ENCODE measurements at places on chromosomes 13 and 19.

DNA sequence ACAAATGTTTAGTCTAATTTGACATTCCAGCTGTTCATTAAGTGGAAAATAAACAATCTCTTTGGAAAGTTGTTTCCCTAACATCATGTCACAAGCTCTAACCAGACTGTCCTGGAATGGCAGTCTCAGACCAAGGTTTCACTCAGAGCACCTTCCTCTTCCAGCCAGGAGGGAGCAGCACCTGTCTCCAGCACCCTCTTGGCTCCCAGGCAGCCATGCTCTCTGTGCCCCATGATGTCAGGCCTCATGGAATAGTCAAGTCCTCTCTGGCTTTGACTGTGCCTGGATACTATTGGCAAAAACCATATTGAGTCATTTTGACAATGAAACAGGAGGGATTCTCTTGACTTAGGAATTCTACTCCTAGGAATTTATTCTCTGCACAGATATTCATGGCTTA lies 171.4 kb downstream of the OXGR1 start:
- no peak for DNase-seq

GRCh38 chr13:60754211-60755090 lies 357.4 kb downstream of the TDRD3 start:
- DNase-seq: no peak

GRCh38 chr13:34085204-34085603 lies 267.3 kb downstream of the RFC3 start:
- no peak for DNase-seq

DNA sequence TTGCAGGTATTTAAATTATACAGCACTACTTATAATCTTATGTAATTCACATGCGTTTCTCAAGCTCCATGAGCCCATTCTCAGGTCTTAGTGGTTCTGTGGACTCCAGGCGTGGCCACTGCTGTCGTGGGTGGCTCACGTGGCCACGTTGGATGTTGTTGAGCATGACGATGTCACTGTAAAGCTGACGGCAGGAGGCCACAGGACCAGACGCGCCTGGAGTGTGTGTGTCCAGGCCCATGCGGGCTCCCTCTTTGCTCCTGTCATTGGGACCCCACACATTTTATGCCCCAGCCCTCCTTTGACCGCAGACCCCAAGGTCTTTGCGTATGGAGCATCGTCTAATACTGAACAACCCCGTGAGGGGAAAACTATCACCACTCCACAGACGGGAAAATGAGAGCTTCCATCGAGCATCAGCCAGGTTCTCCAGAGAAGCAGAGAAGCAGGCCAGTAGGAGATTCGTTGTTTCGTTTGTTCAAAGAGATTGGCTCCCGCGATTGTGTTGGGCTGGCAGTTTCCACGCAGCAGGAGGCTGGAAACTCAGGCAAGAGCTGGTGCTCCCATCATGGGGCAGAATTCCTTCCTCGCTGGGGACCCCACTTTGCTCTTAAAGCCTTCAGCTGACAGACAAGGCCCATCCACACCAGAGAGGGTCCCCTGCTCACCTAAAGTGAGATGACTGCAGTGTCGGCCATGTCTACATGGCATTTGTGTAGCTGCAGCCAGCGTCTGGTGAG lies 129.3 kb upstream of the SPACA7 start:
- no peak for DNase-seq

- peak; percentile 43 for DNase-seq
These were observed at the start of gene DKKL1 for GRCh38 chr19:49363268-49364082. DKKL1 (plus strand) TSS chr19:49363877; CDS start chr19:49363999, 122 bp downstream.

- no peak for DNase-seq
These were observed 6.9 kb upstream of the CYSLTR2 start for GRCh38 chr13:48646791-48647190.

- DNase-seq: no peak
These were observed 61.6 kb downstream of the CEBPG start for GRCh38 chr19:33434886-33435705.

GRCh38 chr19:36115453-36116343 lies at the start of gene TBCB:
TBCB (plus strand) TSS chr19:36115468; CDS start chr19:36115561, 93 bp downstream.
- no peak for DNase-seq

DNA sequence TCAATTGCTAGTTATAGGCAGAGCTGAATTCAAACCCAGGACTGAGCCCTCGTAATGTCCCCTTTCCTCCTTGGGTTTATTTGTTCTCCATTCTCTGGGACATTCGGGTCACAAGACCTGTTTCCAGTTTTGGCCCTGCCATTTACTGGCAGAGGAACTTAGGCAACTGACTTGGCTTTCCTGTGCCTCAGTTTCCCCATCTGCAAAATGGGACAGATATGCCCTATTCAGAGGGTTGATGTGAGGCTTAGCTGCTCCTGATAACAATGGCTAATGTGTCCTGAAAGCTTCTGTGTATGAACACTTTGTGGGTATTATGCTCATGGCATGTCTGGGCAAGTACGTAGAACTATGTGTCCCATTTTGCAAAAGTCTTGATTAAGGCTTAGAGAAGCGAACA lies 996 bp downstream of the ZNF524 start:
- no peak for DNase-seq

DNA sequence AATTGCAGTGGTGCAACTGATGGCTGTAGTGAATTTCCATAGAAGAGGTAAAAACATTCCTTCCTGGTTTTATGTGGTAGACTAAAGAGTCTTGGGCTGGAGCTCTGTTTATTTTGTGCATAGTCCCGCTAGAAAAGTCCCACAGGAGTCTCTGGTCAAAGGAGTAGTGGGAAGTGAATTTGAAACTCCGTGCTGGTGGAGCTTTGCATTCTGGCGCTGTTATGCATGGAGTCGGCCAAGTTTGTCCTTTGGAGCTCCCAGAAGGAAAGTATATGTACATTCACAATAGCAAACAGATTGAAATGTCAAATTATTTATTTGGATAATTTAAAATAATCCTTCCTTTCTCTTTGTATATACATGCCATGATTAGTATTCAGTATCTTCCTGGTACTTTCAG lies 296.5 kb downstream of the LMO7 start:
- DNase-seq: no peak

DNA sequence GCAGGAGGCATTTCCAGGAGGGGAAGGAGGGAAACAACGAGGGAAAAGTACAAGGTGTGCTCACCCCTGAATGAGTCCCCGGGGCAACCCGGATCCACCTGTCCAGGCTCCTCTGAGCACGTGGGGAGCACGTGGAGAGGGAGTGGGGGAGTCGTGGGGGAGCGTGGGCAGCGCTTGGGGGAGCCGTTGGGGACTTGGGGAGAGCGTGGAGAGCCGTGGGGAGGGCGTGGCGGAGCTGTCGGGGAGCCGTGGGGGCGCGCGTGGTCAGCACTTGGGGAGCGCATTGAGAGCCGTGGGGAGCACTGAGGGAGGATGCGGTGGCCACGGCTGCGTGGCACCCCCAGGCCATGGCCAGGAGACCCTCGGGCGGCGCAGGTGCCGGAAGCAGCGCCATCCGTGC lies 52.8 kb downstream of the IRS2 start:
- DNase-seq: no peak

DNA sequence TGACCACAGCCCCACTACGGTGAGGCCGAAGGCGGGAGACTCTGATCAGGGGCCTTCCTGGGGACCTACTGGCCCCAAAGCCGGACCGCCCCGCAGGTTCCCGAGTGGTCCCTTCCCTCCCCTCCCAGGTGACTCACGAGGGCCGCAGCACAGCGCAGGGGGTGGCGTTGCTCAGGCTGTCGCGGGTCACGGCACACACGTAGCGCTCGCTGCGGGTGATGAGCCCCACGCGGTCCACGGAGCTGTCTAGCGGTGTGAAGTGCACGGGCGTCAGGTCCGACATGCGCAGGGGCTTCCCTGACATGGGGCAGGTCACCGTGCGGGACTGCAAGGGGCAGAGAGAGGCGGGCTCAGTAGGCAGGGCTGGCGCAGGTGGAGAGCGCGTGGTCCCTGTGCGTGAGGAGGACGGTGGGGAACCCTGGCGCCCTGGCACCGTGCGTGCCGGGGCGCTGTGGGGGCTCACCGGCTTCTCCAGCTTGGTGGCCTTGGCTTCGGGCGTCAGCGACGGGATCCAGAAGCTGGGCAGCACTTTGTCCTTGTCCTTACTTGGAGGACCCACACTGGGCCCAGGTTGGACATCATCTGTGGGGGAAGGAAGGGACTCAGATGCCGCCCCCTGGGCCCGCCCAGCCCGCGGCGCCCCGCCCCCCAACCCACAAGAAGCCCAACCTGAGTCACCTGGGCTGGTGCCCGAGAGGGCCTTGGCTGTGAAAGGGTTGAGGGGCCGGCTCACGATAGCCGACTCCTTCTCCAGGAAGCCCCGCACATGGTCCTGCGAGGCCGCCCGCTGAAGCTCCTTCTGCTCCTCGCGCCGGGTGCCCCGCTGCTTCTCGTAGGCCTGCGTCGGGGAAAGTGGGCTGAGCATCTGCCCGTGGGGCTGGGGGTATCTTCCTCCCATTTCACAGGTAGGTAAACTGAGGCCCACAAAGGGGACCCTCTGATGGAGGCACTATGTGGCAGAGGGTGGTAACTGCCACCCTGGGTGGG lies 23.7 kb downstream of the NOSIP start:
- DNase-seq: no peak

DNA sequence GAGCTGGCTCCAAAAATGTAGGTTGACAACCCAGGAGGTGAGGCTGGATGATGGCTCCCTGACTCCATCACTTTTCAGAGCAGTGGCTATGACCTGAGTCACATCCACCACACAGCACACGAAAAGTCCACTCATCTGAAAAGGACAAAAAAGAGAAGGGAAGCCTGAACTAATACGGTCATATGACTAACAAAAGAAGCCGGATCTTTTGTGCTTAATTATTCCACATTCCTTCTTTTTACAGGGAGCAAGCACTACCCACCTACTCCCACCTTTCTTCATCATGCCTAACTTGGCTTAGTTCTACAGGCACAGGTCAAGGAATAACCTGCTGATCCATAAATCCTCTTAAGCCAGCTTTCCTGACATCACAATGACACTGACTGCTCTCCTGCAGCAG lies 601.3 kb upstream of the MIR17HG start:
- no peak for DNase-seq

GRCh38 chr13:71499944-71500514 lies 367.0 kb downstream of the DACH1 start:
- DNase-seq: no peak

GRCh38 chr13:35764326-35765015 lies 288.0 kb upstream of the MAB21L1 start:
- DNase-seq: no peak

DNA sequence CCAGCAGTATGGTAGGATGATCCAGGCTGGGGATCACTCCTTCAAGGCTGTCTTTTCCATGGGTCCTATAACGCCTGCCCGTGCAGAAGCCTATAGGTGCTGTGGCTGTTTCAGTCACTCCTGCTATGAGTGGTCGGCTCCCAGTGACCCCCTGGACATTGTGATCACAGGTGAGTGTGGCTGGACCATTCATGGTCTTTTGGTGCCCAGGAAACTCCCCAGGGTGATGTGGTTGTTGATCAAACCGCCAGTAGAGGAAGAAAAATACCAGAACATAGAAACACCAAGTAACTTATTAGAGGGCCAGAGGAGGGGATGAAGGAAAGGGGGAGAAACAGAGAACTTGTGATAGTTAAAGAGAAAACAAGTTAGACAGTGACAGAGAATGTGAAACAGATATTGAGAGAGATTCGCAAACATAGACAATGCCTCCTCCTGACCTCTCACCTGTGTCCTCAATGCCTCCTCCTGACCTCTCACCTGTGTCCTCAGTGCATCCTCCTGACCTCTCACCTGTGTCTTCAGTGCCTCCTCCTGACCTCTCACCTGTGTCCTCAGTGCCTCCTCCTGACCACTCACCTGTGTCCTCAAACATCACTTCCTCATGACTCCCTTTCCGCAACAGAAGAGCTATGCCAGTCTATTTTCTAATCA lies 19.4 kb downstream of the LAIR2 start:
- DNase-seq: no peak

GRCh38 chr19:11479898-11480714 lies 740 bp downstream of the ELAVL3 start:
- DNase-seq: no peak

DNA sequence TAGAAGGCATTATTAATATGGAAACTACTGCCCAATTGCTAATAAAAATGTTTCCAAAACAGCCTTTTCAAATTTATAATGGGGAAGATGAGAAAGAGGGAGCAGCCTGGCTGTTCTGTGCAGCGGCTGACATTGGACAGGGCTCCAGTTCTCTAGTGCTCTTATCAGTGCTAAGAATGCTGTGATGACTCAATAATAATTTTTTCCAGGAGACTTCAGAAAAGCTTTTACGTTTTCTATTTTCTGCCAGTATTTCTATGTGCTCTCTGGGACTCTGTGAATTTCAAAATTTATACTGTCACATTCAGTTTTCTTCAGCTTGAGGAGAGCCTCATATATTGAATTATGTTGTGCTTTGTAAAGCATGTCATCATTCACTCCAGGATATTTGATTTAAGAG lies 209.6 kb downstream of the VWA8 start:
- no peak for DNase-seq

GRCh38 chr13:24032252-24032651 lies 128.3 kb upstream of the SPATA13 start:
- DNase-seq: no peak

- no peak for DNase-seq
These were observed 47.2 kb downstream of the C13orf42 start for GRCh38 chr13:51063909-51064308.

DNA sequence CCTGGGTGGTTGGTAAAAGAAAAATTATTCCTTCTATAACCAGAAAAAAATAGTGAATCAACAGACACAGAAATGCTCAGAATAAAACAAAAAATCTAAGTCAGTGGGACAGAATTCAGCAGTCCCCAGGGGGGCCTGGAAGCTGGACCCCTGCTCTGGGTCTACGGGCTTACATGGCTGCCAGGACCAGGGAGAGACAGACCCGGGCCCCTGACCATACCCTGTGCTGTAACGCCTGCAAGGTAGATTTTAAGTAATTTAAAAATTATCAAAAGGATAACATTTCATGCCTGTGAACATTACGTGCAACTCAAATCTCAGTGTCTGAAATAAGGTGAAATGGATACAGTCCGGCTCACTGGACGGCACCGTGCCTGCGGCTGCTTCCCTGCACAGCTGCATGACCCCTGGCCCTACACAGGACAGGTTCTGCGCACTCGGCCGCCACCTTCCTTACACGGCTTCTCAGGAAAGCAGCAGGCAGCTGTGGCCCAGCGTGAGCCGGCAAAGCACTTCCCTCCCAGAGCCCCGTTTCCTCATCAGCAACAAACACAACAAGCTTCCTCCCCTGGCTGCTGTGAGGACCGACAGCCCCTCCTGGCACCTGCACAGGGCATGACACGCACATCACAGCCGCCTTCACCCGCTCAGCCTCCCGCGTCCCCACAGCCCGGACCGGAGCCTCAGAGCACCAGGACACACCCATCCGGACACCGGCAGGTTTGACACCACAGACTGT lies 22.2 kb downstream of the RASA3 start:
- peak; percentile 88 for DNase-seq
